ENCODE measurements at places on chromosomes 6 and 20. TPM values are rescaled to one million over a fixed set of nuclear protein-coding genes. Genes with fewer than 3 reads are reported as not detected.

The COMMD7 gene
- total RNA-seq, result 20.9 TPM

The CD40 gene
- total RNA-seq, result 3.3 TPM

The UBE2C gene
- 13.8 TPM for total RNA-seq

The TAGAP gene
- 3.6 TPM for total RNA-seq

The SLC17A1 gene
- not detected for total RNA-seq

The PERP gene
- total RNA-seq, result 42.1 TPM

The CRIP3 gene
- 0.62 TPM for total RNA-seq

The RSPO4 gene
- not detected for total RNA-seq
